Hair follicle dermal papilla cell (primary cell): ENCODE measurements at places on chromosomes 12 and 14. TPM values are rescaled to one million over a fixed set of nuclear protein-coding genes. Genes with fewer than 3 reads are reported as not detected.

Gene DPPA3
- total RNA-seq: not detected in 2 replicates

Gene GLT8D2
- total RNA-seq: 91.8 and 99.1 TPM in 2 replicates

Gene HOXC12
- not detected in 2 replicates for total RNA-seq

Gene TBC1D30
- total RNA-seq: 0.12 and 0.32 TPM in 2 replicates

Gene TUNAR
- 0.32 and 1.1 TPM in 2 replicates for total RNA-seq

Gene PLD4
- total RNA-seq: under 0.01 TPM in 2 replicates

Gene SLCO1B1
- not detected in 2 replicates for total RNA-seq

Gene RNASE7
- total RNA-seq: not detected in 2 replicates

Gene JPH4
- total RNA-seq: not detected in 2 replicates

Gene ASCL1
- not detected in 2 replicates for total RNA-seq

Gene DHH
- not detected in 2 replicates for total RNA-seq

Gene IFNG
- total RNA-seq: not detected in 2 replicates

Gene BATF
- not detected in 2 replicates for total RNA-seq

Gene TCL1B
- total RNA-seq: not detected in 2 replicates

Gene FBLN5
- total RNA-seq: 197 and 215 TPM in 2 replicates

Gene P2RX2
- not detected in 2 replicates for total RNA-seq

Gene NKX2-1
- not detected in 2 replicates for total RNA-seq

Gene MMP17
- total RNA-seq: 11.2 and 18.5 TPM in 2 replicates

Gene AEBP2
- 12.9 and 15.6 TPM in 2 replicates for total RNA-seq

Gene SMAGP
- 31.5 TPM in 2 replicates for total RNA-seq

Gene SLC39A5
- not detected in 2 replicates for total RNA-seq

Gene ANHX
- not detected in 2 replicates for total RNA-seq

Gene POLE
- total RNA-seq: 14.8 and 16.9 TPM in 2 replicates

Gene CKB
- total RNA-seq: 20.8 and 28.4 TPM in 2 replicates

Gene PELI2
- total RNA-seq: 16.6 and 22.2 TPM in 2 replicates

Gene DAO
- not detected in 2 replicates for total RNA-seq

Gene MTRFR
- total RNA-seq: 11.8 TPM in 2 replicates

Gene DGKA
- total RNA-seq: 51.0 and 60.5 TPM in 2 replicates

Gene DHRS2
- not detected in 2 replicates for total RNA-seq

Gene MYO1H
- total RNA-seq: 0.16 TPM in 1 of 2 replicates, not detected in the other

Gene INHBC
- not detected in 2 replicates for total RNA-seq

Gene FAM186B
- 0.49 and 0.61 TPM in 2 replicates for total RNA-seq

Gene HVCN1
- total RNA-seq: 1.8 and 2.6 TPM in 2 replicates

Gene BCDIN3D
- 3.4 and 3.9 TPM in 2 replicates for total RNA-seq

Gene INHBE
- 0.85 and 1.8 TPM in 2 replicates for total RNA-seq

Gene POLE2
- total RNA-seq: 2.7 and 4.7 TPM in 2 replicates

Gene UNC79
- 0.12 and 0.16 TPM in 2 replicates for total RNA-seq

Gene KRT73
- total RNA-seq: not detected in 2 replicates

Gene MYL6
- total RNA-seq: 831 and 1,406 TPM in 2 replicates

Gene PARPBP
- 5.0 TPM in 2 replicates for total RNA-seq

Gene RNF10
- 98.4 and 117 TPM in 2 replicates for total RNA-seq

Gene TOMM20L
- total RNA-seq: not detected in 2 replicates

Gene CLEC7A
- not detected in 2 replicates for total RNA-seq

Gene TSPAN19
- total RNA-seq: not detected in 2 replicates

Gene OR4Q2
- total RNA-seq: not detected in 2 replicates

Gene SDSL
- total RNA-seq: 2.3 and 3.6 TPM in 2 replicates

Gene PZP
- total RNA-seq: not detected in 2 replicates

Gene ZNF140
- 26.1 and 26.4 TPM in 2 replicates for total RNA-seq

Gene R3HDM2
- 21.6 and 21.7 TPM in 2 replicates for total RNA-seq

Gene TSPAN8
- total RNA-seq: 0.24 and 0.32 TPM in 2 replicates

Gene DCTN2
- total RNA-seq: 128 and 140 TPM in 2 replicates

Gene CLEC12A
- 0.65 TPM in 1 of 2 replicates, not detected in the other for total RNA-seq

Gene CCDC196
- total RNA-seq: not detected in 2 replicates

Gene LRRC9
- not detected in 2 replicates for total RNA-seq
